ENCODE measurements at places on chromosomes 2 and 18.

- DNase-seq: no peak
Observed at GRCh38 chr2:152155209-152155608, 20.4 kb downstream of the STAM2 start.

GRCh38 chr2:1014802-1015201 is 64.2 kb downstream of the SNTG2 start:
- no peak for DNase-seq

DNA sequence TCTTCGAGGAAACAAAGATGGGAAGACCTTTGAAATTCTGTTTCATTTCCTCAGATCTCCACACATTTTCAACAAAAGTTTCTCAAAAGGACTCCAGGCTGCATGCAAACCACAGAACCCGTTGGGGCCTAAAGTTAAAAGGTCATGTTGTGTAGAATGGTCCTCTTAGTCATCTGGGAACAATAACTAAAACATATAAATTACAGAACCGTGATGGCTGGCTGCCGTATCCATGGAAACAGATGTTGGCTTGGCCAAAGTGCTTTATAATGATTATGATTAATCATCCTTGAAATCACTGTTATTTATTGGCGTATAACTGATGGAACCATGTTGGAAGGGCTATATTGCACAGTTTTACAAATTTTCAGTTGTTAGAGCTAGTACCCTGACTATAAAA is 182.8 kb upstream of the CRIM1 start:
- no peak for DNase-seq

DNA sequence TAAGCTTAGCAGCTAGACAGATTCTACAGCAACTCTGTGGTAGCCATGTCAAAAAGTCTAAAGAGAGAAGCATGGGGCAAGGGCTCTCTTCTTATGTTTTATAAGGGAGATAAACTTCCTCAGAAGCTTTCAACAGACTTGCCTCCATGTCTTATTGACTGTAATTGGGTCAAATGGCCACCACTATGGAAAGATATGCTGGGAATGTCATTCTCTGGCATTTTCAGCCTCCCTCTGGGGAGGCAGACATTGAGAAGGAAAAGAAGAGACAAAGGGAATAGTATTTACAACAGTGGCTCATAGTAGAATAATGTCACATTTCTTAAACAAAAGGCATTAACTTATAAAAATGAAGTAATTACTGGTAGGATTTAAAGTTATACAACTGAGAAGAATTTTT is 1964.5 kb upstream of the PIK3C3 start:
- DNase-seq: no peak

GRCh38 chr2:232586943-232587505 is 36.5 kb downstream of the EIF4E2 start:
- DNase-seq: no peak

DNA sequence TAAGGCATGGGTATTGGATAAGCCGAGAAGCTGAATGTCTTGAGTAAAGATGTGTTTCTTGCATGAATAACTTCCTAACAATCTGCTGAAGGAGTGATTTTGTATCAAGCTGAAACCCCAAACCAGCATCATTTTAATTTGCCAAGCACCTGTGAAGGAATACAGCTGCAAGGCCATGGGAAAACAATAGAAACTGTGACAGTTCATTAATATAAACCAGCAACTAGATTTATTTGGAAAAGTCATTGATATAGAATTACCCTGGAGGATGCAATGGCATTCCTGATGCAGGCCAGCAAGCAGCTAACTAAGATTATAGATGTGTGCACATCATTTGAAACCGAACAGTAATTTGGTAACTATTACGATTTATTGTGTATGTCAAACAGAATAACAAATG is 155.7 kb upstream of the TCF4 start:
- DNase-seq: no peak

- DNase-seq: no peak
Observed at GRCh38 chr2:12106440-12107080, 360.1 kb downstream of the LPIN1 start.

DNA sequence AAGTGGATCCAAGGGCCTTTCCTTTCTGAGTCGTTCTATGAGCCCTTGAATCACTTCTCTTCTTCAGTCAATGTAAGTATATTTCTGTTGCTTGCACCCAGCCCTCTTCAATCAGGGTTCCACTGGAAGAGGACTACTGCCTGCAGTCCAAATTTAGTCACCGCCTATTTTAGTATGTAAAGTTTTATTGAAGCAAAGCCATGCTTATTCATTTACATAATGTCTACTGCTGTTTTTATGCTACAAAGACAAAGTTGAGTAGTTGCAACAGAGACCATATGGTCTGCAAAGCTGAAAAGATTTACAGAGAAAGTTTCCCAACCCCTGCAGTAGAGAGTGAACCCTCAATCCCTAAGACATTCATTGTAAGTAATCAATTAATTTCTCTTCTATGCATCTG is 332.5 kb upstream of the TNP1 start:
- DNase-seq: no peak

DNA sequence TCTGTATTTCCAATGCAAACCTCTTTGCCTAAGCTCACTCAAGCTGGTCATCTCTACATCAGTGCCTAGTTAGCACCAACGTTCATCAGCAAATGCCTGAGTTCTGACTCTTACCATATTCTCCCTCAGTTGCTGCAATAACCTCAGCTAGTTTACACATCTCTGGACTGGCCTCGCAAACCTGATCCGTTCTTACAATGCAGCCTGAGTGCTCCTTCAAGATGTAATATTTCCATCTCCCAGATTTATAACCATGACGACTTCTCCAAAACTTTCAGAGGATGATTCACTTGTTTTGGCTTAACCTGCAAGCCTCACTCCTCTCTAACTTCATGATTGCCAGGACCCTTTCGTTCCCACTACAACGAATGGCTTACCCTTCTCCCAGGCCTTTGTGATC is 69.7 kb downstream of the DIPK1C start:
- no peak for DNase-seq

- no peak for DNase-seq
Observed at GRCh38 chr18:60506682-60507081, 134.1 kb upstream of the MC4R start.

GRCh38 chr2:112749755-112750559 is 14.5 kb downstream of the CKAP2L start:
- DNase-seq: no peak

GRCh38 chr18:44423814-44424644 is 256.7 kb upstream of the SETBP1 start:
- no peak for DNase-seq

All from cerebellar nuclear complex (tissue), 1 donor.